MG63 (cell line): ENCODE measurements at places on chromosomes 11 and 22.

DNA sequence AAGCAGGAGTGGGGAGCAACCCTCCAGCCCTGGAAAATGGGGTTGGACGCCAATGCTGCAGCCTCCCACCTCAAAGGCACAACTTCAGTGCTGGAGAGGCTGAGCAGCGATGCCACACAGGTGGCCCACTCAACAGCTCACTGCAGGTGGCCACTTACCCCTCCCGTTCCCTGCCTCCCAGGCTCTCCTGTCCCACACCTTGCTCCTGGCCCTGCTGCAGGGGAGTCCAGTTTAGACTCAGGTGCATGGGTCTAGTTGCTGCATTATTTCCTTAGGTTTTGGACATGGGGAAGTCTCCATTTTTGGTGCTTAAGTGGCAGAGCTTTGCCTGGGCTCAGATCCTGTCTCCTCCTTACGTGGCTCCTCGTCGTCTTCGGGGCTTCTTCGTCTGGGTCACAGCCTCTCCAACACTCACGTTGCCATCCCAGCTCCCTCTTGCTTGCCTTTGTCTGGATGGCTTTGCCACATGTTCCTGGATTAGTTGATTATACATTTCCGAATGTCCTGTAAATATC is 898.3 kb downstream of the BRD1 start:
- no peak for DNase-seq

- DNase-seq: no peak
Observed at GRCh38 chr22:20439928-20440575, 2.4 kb upstream of the SCARF2 start.

- peak; percentile 74 for DNase-seq
Observed at GRCh38 chr11:48006301-48006992, 26.1 kb downstream of the PTPRJ start.

DNA sequence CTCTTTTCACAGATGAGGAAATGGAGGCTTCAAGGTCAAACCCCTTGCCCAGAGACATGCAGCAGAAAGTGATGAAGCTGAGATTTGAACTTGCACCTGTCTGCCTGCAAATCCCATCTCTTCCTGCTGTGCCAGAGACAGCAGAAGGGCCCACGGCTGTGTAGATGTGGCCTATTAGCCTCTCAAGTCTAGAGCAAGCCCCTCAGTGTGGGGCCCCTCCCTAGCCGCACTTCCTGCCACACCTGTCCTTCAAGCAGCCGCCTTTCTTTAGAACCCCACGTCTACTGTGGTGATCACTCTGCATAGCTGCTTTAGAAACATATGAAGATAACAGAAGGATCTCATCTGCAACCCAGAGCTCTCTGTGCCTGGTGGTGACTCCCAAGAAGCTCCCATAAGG is 41.2 kb upstream of the JAM3 start:
- DNase-seq: no peak

DNA sequence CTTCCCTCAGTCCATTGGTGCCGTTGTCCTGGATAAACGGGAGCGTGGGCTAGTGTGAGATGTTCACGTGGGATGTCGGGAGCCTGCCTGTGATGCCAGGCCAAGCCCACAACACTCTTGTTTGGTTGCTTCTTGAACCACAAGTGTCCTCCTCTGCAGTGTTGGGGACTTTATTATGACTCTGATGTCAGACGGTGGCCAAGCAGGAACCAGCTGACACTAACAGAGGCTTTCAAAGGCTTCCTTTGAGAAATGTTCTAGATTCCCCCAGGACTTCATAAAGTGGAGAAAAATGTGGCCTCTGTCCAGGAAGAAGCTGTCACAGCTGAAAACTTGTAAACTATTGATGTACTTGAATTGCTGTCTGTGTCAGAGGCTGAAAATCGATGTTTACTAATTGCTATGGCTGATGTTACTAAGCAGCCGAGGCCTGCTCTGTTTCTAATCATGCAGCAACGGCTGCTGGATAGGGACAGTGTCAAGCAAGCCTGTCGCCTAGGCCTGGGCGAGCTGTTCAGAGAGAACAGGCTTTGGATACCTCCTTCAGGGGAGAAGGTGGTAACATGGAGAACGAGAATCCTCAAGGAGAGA is 131.7 kb downstream of the TBC1D22A start:
- DNase-seq: no peak

DNA sequence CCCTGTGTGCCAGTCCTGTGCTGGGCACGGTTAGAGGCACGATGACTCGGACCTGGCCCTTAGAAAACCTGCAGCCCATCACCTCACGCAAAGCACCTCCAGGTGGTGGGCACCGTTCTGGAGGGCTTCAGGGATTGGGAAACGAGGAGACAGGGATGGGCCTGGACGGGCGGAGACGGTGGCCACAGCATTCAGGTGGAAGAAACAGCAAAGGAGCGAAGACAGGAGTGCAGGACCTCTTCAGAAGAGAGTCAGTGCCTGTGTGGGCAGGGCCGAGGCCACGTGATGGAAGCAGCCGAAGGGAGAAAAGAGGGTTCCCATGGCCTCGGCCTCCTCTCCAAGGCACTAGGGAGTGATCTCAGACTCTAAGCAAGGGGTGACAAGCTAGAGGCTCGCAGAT is 8.1 kb upstream of the SLC22A12 start:
- DNase-seq: no peak

- DNase-seq: no peak
Observed at GRCh38 chr11:18368221-18368620, 26.1 kb upstream of the LDHA start.

DNA sequence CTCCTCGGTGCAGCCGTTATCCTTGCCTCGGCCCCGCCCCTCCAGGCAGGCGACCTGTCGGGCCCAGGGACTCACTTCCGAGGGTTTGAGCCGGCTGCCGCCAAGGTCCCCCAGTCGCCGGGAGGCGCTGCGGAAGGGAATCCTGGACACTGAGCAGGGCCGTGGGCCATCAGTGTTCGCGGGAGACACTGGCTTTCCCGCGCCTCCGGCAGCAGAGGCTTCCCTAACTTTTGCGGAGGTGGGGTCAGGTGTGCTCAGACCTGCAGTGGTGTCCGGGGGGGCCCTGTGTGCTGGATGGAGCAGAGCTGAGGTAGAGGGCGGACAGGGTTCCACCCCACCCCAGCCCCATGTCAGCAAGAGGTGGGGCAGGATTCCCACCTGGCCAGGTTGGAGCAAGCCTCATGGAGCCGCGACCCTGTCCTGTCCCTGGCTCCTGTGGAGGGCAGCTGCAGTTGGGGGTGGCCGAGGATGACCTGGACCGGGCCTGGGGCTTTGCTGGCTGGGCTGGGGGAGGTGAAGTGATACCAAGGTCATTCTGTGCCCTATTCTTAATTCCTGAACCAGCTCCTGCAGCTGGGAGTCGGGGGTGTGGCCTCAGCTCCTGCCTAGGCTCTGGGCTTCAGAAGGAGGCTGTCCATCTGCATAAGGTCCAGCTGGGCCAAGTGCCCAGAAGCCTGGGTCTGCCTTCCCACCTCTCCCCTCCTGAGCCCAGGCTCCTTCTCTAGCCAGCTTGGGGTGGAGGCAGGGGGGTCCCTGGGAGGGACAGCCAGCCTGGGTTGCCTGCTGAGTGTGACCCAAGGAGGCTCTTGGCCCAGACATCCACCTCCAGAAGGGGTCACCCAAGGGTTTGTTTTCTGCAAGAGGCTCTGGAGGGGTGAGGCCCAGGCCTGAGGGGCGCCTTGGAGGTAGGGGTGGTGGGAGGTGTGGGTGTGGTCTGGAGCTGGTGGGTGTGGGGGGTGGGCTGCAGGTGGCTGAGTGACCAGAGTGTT is 8.4 kb downstream of the TSPAN4 start:
- no peak for DNase-seq

GRCh38 chr22:37933711-37934376 is 19.6 kb downstream of the C22orf23 start:
- DNase-seq: peak; percentile 91

GRCh38 chr11:66346476-66347424 is 679 bp downstream of the B4GAT1 start:
- no peak for DNase-seq

DNA sequence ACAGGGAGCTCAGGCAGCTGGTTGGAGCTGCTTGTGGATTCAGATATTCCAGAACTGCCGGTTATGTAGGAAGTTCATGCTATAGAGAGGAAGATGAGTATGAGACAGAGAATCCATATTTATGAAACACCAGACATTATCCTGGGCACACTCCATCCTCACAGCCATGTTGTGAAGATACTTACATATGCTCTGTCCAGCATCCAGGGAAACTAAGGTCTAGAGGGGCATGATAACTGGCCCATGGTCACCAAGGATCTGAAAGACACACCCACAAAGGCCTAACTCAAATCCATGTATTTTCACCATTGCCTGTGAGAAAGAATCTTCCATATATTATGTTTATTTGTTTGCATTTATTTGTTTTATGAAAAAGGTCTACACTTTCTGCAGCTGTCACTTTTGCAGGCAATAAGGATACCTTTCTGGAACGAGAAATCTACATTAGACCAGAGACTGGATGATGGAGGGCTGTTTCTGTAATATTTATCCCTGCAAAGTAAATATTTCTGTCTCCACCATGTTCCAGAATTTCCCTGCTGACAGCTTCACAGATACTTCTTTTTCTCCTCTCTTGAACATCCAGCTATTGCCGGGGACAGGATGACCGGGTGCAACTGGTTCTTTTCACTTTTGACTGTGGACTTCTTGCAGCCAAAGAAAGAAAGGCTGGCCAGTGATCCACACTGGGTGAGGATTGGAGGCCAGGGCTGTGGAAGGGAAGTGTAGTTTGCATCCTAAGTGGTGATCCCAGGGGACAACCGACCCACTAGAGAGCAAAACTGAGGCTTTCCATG is 145.9 kb upstream of the NAV2 start:
- no peak for DNase-seq

DNA sequence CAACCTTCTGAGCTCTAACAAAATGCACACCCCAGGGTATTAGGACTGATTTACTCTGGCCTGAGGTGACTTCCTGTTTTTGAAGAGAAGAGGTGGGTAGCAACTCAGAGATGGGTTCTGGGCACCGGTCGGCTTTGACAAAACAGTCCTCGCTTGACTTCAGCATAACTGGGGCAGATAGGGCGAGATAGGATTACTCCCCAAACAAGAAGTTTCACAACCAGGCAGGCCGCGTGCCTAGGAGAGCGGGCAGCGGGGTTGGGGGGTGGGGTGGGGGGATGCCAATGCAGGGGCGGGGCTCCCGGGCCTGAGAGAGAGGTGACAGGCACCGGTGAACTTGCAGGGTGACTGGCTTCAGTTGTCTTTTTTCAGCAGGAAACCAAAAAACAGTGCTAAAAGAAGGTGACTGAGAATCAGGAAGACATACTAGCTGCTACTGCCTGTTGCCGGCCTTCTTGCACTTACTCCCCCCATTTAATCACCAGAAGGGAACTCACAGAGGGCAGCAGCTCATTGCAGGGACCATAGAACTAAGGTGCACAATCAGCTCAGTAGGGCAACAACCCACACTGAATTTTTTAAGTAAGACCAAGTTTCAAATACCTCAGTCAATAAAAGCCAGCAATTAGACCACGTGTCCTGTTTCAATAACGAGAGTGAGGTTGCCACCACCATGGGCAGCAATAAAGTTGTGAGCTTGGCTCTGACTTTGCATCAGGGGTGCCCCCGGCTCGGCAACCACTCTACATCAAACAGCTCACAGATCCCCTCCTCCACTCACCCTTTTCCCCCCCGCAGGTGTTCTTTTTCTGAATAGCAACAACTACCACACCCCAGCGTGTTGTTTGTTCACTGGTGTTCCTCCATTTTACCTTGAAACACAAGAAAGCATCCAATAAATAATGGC is 37.2 kb upstream of the ETS1 start:
- no peak for DNase-seq

DNA sequence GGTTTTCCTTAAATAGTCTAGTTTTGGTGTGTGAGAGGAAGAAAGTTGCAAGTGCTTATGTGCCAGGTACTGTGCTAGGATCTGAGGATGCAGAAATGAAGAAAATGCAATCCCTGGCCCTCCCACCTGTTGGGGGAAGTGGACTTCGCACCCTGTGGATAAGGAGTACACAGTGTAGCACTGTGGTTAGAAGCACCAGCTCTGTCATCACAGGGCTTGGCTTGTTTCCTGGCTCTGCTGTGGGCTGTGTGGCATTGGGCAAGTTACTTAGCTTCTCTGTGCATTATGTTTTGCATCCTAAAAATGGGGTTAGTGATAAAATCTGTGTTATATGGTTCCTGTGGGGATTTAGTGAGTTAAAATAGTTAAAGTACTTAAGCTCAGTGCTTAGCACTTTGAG is 68.2 kb downstream of the ENDOD1 start:
- DNase-seq: no peak

DNA sequence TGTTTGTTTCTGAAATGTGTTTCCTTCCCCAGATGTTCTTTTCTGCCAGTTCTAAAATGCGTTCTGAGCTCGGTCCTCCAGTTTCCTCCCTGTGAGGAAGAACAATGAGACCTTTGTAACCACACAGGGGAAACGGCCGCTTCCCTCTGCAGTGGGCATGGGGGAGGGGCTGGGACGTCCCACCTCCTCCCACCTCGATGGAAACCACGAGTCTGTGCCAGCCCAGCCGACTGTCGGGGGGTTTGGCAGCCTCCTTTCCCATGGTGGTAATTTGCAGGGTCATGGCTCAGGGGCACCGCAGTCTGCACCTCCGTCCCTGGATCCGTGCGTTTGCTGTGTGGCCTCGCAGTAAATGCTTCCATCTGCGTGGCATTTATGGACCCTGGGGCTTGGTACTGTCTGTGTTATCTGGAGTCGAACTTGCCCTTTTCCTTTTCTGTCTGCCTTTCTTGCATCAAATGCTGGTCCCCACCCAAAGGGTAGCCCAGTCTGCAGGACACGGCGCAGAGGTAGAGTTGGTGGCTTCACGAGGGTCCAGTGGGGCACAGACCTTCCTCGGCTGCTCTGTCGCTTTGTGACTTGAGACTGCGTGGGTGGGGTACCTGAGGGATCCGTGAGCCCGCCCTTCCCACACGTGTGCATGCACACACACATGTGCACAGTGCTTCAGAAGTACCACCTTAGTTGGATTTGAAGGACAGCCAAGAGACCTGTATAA is 16.1 kb downstream of the LRP5 start:
- DNase-seq: no peak

- DNase-seq: no peak
Observed at GRCh38 chr11:35367491-35367890, 51.9 kb downstream of the SLC1A2 start.

DNA sequence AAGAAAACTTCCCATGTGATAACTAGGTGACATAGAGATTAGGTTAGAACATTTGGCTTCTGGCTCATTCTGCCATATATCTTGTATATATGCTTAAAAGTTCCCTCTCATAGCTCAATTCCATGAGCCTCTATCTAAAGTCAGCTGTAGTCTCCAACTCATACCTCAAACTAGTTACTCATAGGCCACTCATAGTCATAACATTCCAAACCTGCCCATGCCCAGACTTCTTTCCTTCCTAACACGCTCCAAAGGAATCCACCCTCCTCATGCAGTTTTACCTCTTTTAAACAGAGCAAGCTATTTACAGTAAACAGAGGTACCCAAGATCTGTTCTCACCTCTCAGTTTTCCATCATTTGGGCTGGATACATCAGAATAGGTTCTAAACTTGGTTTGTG is 39.4 kb downstream of the GLYATL2 start:
- DNase-seq: no peak
